ENCODE measurements at places on chromosomes 4 and X. TPM values are rescaled to one million over a fixed set of nuclear protein-coding genes. Genes with fewer than 3 reads are reported as not detected.

DNA sequence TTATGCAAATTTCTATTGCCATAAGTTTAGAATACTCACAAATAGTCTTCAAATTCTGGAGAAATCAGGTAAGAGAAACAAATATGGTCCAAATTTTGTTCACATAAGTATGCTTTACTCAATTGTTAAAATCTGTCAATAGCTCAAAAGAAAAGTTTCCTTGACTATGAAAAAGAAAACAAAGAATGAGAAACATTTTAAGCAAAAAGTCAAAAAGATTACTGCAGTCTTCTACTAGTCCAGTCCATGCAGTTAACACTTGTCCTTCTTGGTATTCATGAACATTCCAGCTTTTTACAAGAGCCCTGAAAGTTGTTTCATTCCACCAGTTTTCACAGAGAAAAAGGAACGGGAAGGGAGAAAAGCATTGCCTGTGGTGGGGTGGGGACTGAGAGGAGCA, 54.7 kb upstream of the ZXDA start:
- no peak for DNase-seq

PROM1 gene
- total RNA-seq: not detected

CXCL3 gene
- total RNA-seq: not detected

DNA sequence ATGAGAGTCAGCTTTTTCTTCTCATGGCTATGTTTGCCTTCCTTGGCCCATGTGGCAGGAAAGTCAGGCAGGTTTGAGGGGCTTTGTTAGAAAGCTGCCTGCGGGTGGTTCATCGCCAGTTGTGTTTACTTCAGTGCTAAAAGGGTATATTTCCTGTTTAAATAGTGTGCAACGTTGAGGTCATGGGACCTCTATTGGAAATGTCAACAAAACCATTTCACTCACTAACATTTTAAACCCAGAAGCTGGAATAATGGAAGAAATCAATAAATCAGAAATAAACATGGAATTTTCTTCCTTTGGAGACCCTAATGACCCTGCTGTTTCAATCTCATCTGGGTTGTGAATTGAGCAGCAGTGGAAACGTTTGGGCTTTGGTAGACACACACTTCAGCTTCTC, 185.8 kb downstream of the ANKRD50 start:
- DNase-seq: no peak

DNA sequence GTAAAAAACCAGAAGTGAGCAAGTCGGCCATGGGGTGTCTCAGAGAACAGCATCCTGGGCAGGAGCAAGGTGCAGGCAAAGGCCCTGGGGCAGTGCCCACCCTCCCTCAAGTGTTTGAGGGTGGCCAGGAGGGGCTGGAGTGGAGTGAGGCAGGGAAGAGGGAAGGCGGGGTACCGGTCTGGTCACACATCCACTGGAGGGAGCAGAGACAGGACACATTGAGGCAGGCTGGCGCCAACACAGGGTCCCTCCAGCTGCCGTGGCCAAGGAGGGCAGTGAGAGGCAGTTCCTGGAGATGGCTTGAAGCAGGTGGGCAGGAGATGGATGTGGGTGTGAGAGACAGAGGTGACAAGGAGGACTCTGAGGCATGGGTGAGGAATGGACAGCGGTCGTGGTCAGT, 20.3 kb upstream of the RNF4 start:
- DNase-seq: no peak

GRCh38 chrX:125765347-125765746, 400.7 kb downstream of the DCAF12L2 start:
- DNase-seq: no peak

POU3F4 gene
- not detected for total RNA-seq

DNA sequence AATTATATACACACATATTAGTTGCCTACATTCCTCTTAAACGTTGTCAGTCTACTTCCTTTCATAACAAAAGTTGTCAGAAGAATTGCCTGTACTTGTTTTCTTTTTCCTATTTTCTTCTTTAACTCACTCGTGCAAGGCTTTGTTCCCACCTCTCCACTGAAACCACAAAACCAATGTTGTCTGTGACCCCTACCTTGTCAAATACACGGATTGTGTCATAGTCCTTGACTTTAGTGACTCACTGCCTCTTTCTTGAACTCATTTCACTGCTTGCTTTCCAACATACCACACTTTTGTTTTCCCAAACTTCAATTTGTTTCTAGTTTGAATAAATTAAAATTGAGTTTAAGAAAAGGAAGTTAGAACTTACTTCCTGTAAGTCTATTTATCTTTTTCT, 283.9 kb upstream of the AGA start:
- no peak for DNase-seq

WWC2 gene
- 11.4 TPM for total RNA-seq

ENOX2 gene
- total RNA-seq: 9.1 TPM
